ENCODE measurements at places on chromosomes 16 and 17.

DNA sequence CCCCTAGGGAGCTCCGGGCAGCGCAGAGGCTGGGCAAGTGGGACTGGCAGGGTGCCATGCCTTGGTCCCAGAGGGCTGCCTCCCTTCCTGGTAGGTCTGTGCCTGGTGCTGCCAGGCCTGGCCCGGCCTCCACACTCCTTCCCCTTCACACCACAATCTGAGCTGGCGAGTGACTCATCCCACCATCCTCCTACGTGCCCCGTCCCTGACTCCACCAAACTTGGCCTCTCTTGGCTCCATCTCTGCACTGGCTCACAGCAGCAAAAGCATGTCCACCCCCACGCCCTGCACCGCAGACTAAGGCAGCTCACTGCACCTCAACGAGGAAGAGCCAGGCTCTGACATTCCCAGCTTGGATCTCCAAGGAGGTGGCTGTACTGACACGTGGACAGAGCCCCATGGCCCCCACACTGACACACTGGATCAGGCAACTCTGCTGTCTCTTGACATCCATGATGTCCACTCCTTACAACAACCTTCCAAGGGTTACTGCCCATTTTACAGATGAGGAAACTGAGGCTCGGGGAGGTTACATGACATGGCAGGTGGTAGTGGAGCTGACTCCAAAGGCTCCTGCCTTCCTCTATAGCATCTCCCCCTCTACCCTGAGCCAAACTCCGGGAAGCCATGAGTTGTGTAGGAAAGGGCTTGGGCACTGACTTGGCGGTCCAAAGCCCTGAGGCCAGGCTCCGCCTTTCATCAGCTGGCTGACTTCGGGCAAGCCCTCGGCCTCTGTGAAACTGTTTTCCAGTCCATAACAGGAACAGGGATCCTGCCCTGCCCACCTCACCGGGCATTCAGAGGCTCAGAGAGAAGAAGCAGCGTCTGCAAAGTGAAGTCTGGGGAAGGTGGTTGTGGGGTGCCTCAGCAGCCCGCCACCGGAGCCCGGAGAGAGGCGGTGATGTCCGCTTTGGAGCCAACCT lies 20.1 kb upstream of the KRT19 start:
- DNase-seq: peak; percentile 99

DNA sequence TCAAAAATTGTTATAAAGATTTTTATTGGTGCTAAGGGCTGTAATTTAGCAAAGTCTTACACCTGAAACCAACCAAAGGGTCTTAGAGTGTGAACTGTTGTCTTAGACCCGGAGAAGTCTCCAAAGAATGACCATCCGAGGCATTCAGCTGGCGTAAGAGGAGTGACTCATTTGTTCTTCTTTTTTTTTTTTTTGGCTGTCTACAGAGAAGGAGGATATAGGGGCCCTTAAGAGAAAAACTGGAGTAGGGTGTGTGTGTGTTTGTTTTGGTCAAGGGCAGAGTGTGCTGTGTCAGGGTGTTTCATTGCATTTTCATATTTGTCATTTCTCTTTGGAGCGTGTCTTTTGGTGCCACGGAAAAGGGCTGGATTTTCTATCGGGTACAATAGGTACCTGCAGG lies 508.0 kb downstream of the WWOX start:
- DNase-seq: no peak

GRCh38 chr17:18191236-18191667 lies 7.6 kb downstream of the ALKBH5 start:
- DNase-seq: no peak

DNA sequence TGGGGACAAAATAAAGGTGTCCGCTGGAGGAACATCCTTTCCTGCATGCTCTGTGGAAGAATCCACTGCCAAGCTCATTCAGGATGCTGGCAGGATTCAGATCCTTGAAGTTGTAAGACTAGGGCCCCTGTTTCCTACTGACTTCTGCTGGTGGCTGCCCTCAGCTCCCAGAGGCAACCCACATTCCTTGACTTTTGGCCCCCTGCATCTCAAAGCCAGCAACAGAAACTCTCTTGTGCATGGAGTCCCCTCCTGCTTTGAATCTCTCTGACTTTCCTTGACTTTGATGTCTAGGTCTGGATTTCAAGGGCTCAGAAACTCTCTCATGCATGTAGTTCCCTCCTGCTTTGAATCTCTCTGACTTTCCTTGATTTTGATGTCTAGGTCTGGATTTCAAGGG lies 461.5 kb downstream of the WWOX start:
- DNase-seq: no peak
